ENCODE measurements at places on chromosomes 5 and 9.

GRCh38 chr9:70696694-70697335, 282.4 kb upstream of the KLF9 start:
- no peak for DNase-seq

DNA sequence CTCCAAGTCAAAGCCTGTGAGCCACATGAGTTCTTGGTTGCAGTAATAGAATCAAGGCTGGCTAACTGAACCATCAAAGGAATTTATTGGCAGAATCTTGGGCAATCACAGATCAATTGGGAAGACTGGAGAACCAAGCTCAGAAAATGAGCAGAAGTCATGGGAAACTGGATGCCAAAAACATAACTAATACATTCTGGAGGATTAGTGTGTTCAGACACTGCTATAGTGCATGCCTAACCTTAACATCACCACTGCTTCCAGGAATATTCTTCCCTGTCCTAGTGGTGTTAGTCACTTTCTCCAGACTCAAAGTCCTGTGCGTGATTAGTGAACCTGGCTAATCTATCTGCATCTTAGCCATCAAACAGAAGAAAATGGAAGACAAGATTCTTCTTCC, 843.7 kb downstream of the EFNA5 start:
- peak; percentile 82 for DNase-seq

DNA sequence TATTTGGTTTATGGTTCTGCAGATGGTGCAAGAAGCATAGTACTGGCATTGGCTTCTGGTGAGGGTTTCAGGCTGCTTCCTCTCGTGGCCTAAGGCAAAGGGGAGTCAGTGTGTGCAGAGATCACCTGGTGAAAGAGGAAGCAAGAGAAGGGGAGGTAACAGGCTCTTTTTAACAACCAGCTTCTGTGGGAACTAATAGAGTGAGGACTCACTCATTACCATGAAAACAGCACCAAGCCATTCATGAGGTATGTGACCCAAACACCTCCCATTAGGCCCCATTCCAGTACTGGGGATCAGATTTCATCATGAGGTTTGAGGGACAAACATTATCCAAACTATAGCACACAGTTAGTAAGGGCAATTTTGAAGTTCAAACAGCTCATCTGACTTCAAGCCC, 263.5 kb downstream of the TMEM38B start:
- DNase-seq: no peak

GRCh38 chr9:1880038-1880565, 135.0 kb upstream of the SMARCA2 start:
- DNase-seq: no peak

Data from amniotic stem cell (primary cell).